HFF-Myc (cell line): ENCODE measurements at places on chromosomes 12 and 14.

GRCh38 chr14:89540830-89541470 is 123.9 kb upstream of the FOXN3 start:
- peak; percentile 35 for DNase-seq

DNA sequence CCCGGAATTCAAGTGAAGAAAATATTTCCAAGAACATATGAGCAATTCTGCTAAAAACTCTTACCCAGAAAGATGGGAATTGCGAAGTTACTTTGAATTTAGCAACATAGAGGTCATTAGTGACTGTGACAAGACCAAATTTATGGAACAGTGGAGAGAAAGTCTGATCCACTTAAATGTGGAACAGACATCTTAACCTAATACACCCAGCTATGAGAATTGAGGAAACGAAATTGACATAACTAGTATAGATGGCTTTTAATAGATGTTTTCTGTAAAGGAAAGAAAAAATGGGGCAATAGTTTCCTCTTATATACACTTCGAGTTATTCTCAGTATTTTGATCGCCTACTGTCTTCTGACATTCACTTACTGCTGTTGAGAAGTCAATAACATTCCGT is 4.6 kb downstream of the OVCH1 start:
- no peak for DNase-seq

- no peak for DNase-seq
These were observed 3.4 kb upstream of the TEX22 start for GRCh38 chr14:105394714-105395537.

DNA sequence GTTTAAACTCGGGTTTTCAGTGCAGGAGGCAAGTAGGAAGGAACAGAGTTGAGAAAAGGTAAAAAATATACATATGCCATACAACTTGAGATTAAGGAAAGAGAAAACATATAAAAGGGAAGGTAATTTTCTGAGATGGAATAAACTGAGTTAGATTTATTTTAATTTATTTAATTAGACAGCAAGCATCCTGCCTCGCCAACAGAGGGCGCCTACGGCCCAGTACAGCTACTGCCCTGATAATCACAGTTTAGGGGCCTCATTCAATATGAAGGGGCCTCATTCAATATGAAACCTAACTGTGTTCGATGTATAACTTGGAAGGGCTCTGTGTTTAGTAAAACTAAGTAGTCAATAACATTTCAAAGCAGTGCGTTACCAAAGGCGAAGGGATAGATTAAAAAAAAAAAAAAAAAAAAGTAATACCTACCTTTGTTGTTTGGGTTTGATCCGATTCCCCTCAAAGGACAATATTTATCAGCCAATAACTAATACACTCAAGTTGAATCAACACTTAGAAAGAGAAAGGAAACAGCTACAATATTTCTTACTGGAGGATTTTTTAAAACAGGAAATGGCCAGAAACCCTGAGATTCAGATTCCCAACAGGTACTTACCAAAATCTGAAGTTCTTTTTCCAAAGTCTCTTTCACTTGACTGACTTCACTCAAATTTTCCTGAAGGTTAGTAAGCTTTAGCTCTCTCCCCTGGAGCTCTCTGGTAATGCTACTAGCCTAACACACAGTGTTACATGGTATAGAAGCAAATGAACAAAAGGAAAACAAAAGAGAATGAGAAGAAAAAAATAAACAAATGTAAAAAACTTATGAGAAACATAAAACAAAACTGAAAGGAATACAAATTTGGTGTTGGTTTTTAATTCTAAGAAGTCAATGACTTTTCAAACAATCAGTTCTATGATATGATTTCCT is 70.0 kb upstream of the VPS33A start:
- no peak for DNase-seq

DNA sequence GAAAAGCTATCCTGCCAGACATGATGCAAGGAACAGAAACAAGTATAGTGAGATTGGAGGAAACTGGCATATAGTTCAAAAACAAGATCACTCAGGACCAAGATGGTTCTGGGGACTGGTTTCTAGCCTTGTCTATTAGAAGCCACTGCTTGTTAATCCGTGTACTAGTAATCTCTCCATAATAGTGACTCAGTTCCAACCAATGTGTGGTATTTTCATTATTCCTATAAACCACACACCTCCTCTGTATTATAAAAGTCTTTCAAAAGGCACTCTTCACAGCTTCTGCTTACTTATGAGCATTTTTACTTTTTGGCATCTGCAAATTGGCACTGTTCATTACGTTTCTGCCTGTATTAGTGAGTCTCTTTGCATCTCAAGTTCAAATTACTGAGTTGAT is 140.3 kb downstream of the SLC6A15 start:
- DNase-seq = no peak

DNA sequence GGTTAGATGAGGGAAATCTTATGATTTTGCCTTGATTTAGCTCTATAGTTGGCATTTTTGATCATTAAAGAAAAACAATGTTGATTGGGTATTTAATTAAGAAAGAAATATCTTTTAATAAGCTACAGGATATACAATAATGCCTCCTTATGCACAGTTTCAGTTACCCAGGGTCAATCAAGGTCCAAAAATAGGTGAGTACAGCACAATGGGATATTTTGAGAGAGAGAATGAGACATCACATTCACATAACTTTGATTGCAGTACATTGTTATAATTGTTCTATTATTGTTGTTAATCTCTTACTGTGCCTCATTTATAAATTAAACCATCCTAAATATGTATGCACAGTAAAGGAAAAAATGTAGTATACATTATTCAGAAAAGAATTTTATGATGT is 102.2 kb downstream of the MYF5 start:
- no peak for DNase-seq

DNA sequence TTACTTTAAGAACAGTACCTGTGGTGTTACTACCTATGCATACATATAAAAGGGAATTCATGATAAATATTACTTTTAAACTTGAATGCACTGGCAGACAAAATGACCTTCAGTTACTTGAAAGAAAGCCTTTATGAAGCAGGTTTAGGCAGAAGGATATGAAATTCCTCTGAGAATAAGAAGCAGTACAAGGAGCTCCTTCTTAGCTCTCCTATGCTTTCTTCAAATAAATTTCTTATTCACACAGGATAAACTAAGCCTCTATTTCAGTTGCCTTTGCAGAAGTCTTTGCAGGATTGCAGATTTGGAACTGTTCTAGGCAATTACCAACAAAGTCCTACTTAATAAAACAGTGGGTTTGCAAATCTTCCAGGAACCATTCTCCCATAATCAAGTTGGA is 1.0 kb downstream of the EPYC start:
- no peak for DNase-seq

- no peak for DNase-seq
These were observed 89.9 kb downstream of the OTOGL start for GRCh38 chr12:80189241-80189640.

DNA sequence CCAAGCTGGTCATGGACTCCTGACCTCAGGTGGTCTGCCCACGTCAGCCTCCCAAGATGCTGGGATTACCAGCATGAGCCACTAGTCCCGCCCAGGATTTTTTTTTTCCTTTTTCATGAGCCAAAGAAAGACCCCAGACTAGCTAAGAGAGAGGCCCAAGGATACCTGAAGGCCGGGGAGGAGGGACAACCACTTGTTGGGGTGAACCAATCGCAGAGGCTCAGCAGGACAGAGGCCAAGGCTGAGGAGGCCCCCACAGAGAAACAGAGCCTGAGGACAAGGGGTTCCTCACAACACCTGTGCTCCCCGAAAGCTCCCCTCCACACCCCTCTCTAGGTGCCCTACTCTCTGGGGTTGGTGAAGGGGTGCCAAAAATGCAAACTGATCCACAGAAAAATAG is 1.0 kb upstream of the SERPINA3 start:
- no peak for DNase-seq

DNA sequence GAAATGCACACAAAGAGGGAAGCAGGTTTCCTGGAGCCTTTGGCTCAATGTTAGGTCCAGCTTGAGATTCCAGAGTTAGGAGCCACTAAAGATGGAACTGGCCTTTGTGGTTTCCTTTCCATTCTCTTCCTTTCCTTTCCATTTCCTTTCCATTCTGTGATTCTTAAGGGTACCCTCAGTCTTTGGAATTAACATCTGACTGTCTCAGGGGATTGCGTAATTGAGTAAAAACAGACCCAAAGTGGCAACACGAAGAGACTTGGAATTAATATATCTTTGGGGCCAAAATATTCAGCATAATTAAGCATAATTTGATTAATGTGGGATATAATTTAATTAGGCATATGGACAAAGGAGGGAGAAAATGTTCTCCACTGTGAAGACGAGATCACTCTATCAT is 205.6 kb downstream of the CRADD start:
- DNase-seq = no peak

DNA sequence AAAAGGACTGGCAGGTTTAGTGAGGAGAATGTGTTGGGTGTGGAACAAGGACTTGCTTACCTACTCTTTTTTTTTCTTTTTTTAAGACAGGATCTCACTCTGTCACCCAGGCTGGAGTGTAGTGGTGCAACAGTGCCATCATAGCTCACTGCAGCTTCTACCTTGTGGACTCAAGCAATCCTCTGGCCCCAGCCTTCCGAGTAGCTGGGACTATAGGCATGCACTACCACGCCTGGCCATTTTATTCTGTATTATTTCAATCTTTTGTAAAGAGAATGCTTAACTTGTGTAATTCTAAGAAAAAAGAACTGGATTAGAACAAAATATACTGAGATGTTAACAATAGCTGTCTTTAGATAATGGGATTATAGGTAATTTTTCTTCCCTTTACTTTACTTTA is 1.9 kb upstream of the VRTN start:
- no peak for DNase-seq

- no peak for DNase-seq
These were observed 175.6 kb downstream of the GLT1D1 start for GRCh38 chr12:129028844-129029243.

DNA sequence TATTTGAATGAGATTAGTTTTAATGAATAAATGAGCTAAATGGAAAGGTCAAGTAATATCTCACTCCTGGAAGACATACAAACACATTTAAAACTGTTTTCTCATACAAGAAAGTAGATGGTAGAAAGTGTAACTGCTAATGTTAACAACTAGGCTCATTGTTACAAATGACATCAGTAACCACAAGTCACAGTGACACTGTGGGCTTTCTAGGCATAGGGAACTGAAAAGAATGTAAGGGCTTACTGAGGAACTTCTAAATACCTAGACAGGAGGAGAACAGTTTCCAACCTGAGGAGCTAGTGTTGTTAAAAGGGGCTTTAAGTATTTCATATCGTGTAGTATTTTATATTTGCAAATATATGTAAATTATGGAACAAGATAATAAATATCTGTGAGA is 17.5 kb upstream of the ERGIC2 start:
- DNase-seq = no peak

- no peak for DNase-seq
These were observed 122.6 kb downstream of the CALM1 start for GRCh38 chr14:90519262-90519920.
